Esophagus squamous epithelium (tissue), 5 donors: ENCODE measurements at places on chromosomes 5 and 9. TPM values are rescaled to one million over a fixed set of nuclear protein-coding genes. Genes with fewer than 3 reads are reported as not detected.

DNA sequence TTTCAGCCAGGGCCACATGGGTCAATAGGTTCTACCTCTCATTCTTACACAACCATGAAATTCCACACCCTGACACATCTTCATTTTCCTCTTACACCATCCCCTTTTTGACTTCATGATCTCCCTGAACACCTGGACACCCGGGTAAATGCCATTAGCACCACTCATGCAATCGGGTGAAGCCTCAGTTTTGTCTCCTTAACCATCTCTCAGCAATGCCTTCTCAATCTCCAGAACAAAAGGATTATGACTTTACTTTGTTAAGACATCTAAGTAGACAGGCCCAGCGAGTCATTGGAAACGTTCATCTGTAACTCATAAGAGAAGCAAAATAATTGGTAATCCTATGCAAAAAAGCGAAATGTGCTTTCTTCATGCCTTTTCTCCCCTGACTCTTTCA lies 49.9 kb downstream of the ADAMTS12 start:
- DNase-seq, result no peak

CTXN3 gene
- not detected for total RNA-seq

NUTM2G gene
- total RNA-seq, result not detected

DNA sequence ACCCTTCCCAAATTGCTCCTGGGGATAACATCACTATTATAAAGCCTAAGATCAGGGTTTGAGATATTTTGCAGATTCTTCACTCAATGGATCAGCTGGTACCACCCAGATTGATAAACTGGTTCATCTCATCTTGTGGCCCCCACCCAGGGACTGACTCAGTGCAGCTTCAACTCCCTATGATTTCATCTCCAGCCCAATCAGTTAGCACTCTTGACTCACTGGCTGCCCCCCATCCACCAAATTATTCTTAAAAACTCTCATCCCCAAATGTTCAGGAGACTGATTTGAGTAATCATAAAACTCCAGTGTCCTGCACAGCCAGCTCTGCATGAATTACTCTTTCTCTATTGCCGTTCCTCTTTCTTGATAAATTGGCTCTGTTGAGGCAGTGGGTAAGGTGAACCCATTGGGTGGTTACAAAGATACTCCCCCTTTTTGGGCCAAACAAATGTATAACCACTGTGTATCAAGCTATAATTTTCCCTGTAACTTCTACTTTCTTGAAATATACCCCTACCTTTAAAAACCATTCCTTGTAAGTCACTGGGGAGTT lies 263.3 kb upstream of the IL12B start:
- DNase-seq, result no peak

GRCh38 chr9:133708246-133709014 lies 29.7 kb downstream of the SARDH start:
- DNase-seq, result no peak

SLC35A4 gene
- total RNA-seq, result 41.4 TPM
